ENCODE measurements at places on chromosomes 2 and 18. TPM values are rescaled to one million over a fixed set of nuclear protein-coding genes. Genes with fewer than 3 reads are reported as not detected.

The UGT1A10 gene
- not detected for total RNA-seq

The MROH2A gene
- total RNA-seq: not detected

The IFT172 gene
- total RNA-seq: 30.7 TPM

The MATN3 gene
- total RNA-seq: 4.3 TPM

The SP5 gene
- total RNA-seq: not detected

The IL18RAP gene
- not detected for total RNA-seq

The IL1F10 gene
- not detected for total RNA-seq

The LCT gene
- total RNA-seq: 0.22 TPM

The DAPL1 gene
- total RNA-seq: not detected

The POTEC gene
- total RNA-seq: not detected

The GCG gene
- total RNA-seq: not detected

The SERPINB4 gene
- not detected for total RNA-seq

The COLEC12 gene
- total RNA-seq: 28.0 TPM

The ADI1 gene
- total RNA-seq: 69.4 TPM

The CDH19 gene
- total RNA-seq: 0.11 TPM

The PPP1R7 gene
- 68.3 TPM for total RNA-seq

The TUBB8B gene
- not detected for total RNA-seq

The ACTG2 gene
- total RNA-seq: 0.11 TPM

The UGT1A8 gene
- total RNA-seq: not detected

The TMEM17 gene
- total RNA-seq: 3.4 TPM

The PRKRA gene
- total RNA-seq: 51.8 TPM

The DIPK1C gene
- total RNA-seq: not detected

The CD207 gene
- total RNA-seq: not detected

The STRN gene
- 26.0 TPM for total RNA-seq

The TWIST2 gene
- 9.2 TPM for total RNA-seq

The TCF4 gene
- 136 TPM for total RNA-seq

The FAHD2B gene
- 9.3 TPM for total RNA-seq

The CD302 gene
- 24.0 TPM for total RNA-seq

The APOB gene
- 1.7 TPM for total RNA-seq

The SLC38A11 gene
- 0.43 TPM for total RNA-seq
